ENCODE measurements at places on chromosomes 5 and 9. TPM values are rescaled to one million over a fixed set of nuclear protein-coding genes. Genes with fewer than 3 reads are reported as not detected.

The PDE8B gene
- 16.7 TPM for total RNA-seq

DNA sequence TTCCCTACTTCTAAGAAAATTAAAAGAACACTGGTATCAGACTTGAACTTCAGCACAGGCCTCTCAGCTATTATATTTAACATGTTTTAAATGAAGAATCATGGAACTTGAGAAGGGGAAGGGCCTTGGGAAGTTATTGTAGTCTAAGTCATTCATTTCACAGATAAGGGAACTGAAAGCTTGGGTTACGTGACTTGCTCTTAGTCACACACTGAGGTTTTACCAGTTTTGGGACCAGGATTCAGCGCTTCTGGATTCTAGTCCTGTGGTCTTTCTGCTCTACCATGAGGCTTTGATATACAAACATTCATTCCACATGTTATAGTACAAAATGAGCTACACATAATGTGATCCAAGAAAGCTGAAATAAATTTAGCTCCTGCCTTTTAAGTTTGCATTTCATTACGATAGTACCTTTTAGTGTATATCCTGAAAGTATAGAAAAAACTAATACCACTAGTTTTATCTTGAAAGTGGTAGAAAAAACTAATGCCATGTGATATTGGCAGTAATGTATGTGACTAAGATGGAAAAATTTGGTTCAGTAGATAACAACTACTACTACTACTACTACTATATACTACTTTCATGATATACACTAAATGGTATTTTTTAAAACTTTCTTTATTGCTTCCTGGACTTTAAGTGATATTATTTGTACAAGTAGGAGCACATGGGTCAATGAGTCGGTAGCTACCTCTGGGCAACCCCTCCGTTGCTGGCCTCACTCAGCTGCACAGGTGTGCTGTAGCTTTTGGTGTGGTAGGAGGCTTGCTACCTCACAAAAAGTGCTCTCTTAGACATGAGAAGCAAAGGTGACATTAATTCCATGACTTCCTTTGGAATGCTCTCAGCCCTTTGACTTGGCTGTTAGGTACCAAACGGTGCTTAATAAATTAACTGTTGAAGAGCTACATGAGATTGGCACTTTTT, 40.7 kb downstream of the F2RL2 start:
- DNase-seq, result no peak
- no peak overlapping the region for H3K4me3 ChIP-seq
- H3K27me3 ChIP-seq, result no peaks in the 10 kb centered on the region
- H3K4me1 ChIP-seq, result no peaks in the 10 kb centered on the region
- no peak overlapping the region for H3K27ac ChIP-seq

DNA sequence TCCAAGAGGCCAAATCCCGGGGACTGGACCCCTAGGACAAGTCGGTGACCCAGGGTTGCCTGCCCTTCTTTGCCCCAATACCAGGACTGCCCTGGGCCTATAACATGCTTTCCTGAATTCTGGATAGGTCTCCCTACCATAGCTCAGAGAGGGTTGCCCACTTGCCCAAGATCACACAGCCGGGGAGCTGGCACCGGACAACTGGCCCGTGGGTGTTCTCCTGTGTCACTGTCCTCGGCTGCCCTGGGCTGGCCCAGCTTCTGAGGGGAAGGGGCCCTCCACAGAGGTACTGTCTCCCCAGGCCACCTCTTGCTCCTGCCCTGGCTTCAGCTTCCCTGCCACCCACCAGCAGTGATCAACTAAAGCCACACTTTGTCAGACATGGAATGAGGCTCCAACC, 28.8 kb upstream of the TTLL11 start:
- H3K36me3 ChIP-seq, result no peaks in the 10 kb centered on the region
- H3K4me1 ChIP-seq, result peaks cover 15% of the 10 kb centered on the region
- no peak for DNase-seq
- peaks cover 33% of the 10 kb centered on the region for H3K27me3 ChIP-seq

GRCh38 chr5:23996525-23996924, 489.1 kb downstream of the PRDM9 start:
- no peaks in the 10 kb centered on the region for H3K27me3 ChIP-seq
- no peak overlapping the region for H3K4me3 ChIP-seq
- peaks cover 3% of the 10 kb centered on the region for H3K4me1 ChIP-seq
- no peak overlapping the region for H3K27ac ChIP-seq
- DNase-seq, result no peak

- peaks cover 15% of the 10 kb centered on the region for H3K4me1 ChIP-seq
- DNase-seq, result no peak
- H3K36me3 ChIP-seq, result no peaks in the 10 kb centered on the region
- no peak overlapping the region for H3K27ac ChIP-seq
Measured at GRCh38 chr9:78547831-78548230, 250.9 kb downstream of the PSAT1 start.

GRCh38 chr9:73037613-73038012, 84.8 kb upstream of the ALDH1A1 start:
- no peak overlapping the region for H3K4me3 ChIP-seq
- no peaks in the 10 kb centered on the region for H3K27me3 ChIP-seq
- H3K27ac ChIP-seq, result no peak overlapping the region
- no peak for DNase-seq
- peaks cover 18% of the 10 kb centered on the region for H3K4me1 ChIP-seq

The LHFPL2 gene
- total RNA-seq, result 17.9 TPM

The KLF4 gene
- total RNA-seq, result 49.5 TPM

GRCh38 chr5:91235271-91235694, 147.8 kb downstream of the ARRDC3 start:
- no peaks in the 10 kb centered on the region for H3K27me3 ChIP-seq
- no peaks in the 10 kb centered on the region for H3K4me1 ChIP-seq
- no peak overlapping the region for H3K27ac ChIP-seq
- H3K4me3 ChIP-seq, result no peak overlapping the region

- H3K36me3 ChIP-seq, result no peaks in the 10 kb centered on the region
- no peak overlapping the region for H3K4me3 ChIP-seq
- DNase-seq, result no peak
- no peak overlapping the region for H3K27ac ChIP-seq
Measured at GRCh38 chr9:107086460-107086859, 196.6 kb upstream of the RAD23B start.

DNA sequence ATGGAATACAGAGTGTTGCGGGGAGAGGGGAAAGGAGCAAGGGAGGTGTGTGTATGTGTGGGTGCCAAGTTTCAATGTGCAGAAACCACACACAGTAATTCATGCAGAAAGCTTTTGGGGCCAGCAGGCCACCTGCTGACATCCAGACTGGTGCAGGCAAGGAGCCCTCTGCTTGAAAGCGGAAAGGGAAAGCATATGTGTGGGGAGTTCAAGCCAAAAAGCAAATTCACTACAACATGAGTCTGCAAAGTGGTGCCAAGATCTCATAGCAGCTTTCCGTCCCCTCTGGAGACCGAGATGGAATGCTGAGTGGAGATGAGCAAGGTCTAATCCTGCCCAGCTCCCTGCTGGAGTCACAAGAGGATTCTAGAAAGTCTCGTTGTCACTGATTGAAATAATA, 159.7 kb upstream of the VLDLR start:
- DNase-seq, result no peak
- peaks cover 16% of the 10 kb centered on the region for H3K4me1 ChIP-seq
- H3K36me3 ChIP-seq, result peaks cover 11% of the 10 kb centered on the region

DNA sequence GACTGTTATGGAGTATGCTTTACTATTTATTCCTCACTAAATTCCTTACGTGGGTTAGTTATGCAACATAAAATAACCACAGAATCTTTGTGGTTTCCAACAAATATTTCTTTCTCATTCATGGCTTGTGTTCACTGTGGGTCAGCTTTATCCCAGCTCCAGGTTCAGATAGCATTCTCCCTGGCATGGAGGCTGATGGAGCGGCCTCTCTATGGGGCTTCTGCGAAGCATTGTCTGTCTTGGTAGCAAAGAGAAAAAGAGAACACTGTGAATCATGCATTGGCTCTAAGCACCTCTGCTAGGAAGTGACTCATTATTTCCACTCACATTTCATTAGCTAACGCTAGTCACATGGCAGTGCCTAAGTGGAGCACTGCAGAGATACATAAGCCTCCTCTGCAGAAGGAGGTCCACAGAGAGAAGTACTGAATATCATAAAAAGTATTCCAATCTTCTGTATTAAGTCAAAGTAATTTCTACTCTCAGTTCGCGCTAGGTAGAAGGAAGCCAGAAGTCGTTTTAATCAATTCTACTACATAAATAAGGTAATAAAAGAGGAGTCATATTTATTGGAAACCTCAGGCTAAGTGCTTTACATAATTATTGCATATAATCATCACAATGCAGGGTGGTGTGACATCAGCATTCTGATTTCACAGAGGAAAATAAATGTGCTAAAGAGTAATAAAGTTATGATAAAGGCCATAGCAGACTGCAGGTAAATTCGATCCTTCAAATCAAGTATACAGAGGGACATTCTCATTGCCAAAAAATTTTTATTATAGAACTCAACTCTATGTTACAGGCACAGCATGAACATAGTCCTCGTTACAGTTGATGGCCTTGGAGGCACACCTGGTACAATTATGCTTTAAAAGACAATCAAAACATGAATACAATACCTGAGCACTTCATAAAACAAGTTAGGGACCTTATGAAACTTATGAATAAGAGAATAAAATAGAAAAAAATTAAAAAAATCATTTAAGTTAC, 531.1 kb downstream of the CETN3 start:
- no peaks in the 10 kb centered on the region for H3K27me3 ChIP-seq
- no peak overlapping the region for H3K4me3 ChIP-seq
- no peaks in the 10 kb centered on the region for H3K36me3 ChIP-seq

The SLC4A9 gene
- not detected for total RNA-seq

DNA sequence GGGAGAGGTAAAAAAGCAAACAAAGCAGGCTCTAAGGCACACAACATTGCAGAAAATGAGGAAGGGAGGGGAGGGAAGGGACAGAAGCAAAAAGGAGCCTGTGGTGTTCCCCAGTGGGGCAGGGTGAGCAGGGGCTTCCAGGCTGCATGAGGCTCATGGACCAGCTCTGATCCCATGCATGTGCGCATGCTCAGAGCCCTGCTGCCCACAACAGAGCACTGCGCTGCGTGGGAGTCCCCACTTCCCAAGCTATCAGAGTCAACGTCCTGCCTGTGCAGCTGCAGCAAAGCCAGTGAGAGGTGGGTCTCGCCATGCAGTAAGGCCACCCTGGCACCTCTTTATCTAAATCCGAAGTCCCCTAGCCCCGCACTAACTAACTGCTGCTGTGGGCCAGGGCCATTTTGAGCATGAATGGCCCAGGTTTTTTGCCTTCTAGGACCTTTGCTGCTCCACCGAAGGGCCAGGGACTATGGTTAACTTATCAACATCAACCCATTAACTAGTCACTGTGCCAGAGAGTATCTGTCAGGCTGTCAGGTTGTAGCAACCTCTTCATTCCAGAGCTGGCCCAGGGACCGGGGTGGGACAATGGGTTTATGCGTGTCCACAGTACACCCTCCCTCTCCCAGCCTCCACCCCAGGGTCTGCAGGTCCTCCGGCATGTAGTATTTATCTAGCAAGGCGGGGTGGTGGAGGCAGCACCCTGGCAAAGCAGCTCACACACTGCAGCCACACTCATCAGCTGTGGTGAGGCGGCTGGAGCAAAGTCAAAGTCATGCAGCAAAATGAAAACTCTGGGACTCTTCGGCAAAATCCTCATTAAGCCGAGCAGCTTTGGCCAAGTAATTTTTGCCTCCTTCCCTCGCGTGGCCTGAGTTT, 123.6 kb downstream of the SAXO1 start:
- peaks cover 6% of the 10 kb centered on the region for H3K36me3 ChIP-seq
- H3K27me3 ChIP-seq, result peaks cover 3% of the 10 kb centered on the region
- peak overlapping the region; percentile 62 for H3K27ac ChIP-seq
- H3K4me1 ChIP-seq, result peaks cover 33% of the 10 kb centered on the region

The ENTPD2 gene
- 6.4 TPM for total RNA-seq

The TCOF1 gene
- 42.6 TPM for total RNA-seq

DNA sequence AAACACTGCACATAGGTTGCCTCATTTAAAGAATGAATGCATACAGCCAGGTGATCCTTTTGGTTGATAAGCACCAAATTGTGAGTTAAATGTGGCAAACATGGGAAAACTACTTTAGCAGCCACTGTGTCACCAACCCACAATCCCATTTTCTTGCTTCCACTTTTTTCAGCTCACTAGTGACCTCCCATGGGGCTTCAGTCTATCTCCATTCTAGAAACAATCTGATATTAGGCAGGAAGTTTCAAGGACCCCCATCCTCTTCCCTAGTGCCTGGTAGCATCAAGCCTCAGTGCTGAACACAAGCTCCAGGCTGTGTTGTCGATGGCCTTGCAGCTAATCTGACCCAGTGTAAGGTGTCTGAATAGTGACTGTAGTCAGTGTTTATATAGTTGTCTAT, 66.2 kb downstream of the PLPPR1 start:
- no peaks in the 10 kb centered on the region for H3K4me1 ChIP-seq
- peaks cover 26% of the 10 kb centered on the region for H3K27me3 ChIP-seq
- no peak overlapping the region for H3K27ac ChIP-seq
- no peaks in the 10 kb centered on the region for H3K36me3 ChIP-seq
- no peak for DNase-seq
- H3K4me3 ChIP-seq, result no peak overlapping the region

GRCh38 chr5:149921597-149921996, 23.0 kb downstream of the PDE6A start:
- no peak overlapping the region for H3K4me3 ChIP-seq
- no peaks in the 10 kb centered on the region for H3K36me3 ChIP-seq
- peaks cover 2% of the 10 kb centered on the region for H3K4me1 ChIP-seq

DNA sequence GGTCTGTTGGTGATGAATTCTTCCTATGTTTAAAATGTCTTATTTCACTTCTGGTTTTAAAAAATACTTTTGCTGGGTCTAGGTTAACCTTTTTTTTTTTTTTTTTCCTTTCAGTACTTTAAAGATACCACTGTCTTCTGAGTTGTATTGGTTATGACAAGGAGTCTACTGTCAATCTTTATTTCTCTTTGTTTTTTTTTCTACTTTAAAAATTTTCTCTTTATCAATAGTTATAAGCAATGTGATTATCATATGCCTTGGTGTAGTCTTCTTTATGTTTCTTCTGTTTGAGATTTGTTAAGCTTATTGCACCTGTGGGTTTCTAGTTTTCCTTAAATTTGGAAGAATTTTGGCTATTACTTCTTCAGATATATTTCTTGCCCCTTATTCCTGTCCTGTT, 125.6 kb upstream of the SPRY4 start:
- no peaks in the 10 kb centered on the region for H3K27me3 ChIP-seq
- H3K4me1 ChIP-seq, result peaks cover 18% of the 10 kb centered on the region

DNA sequence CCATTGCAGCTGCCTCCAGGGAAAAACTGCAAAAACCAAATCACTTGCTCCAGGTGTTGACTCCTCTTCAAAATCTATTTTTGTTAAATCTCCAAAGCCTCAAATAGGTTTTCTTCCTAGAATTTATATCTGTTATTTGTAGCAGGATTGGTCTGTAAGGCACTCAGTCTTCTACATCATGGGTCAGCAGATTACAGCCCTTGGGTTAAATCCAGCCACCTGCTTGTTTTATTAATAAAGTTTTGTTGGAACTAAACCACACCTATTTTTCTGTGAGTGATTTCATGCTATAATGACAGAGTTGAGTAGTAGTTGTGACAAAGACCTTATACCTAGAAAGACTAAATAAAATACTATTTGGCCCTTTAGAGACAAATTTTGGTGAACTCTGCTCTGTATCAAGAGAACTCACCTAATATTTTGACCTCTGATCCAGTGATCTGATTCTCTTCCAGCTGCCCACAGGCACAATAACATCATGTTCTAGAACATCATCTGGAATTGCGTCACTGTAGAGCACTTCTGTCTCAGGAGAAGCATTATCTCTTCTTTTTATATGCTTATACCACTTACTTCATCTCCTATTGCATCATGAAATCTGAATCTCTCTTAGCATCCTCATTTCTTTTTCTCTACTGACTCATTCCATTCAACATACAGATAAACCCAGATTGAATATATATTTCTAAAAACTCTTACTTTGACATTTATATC, 130.1 kb downstream of the RPS23 start:
- H3K27ac ChIP-seq, result no peak overlapping the region
- peaks cover 8% of the 10 kb centered on the region for H3K4me1 ChIP-seq
- no peak for DNase-seq

- no peak for DNase-seq
- H3K27ac ChIP-seq, result peak overlapping the region; percentile 83
- peaks cover 52% of the 10 kb centered on the region for H3K27me3 ChIP-seq
- peak overlapping the region; percentile 93 for H3K4me3 ChIP-seq
- H3K4me1 ChIP-seq, result peaks cover 9% of the 10 kb centered on the region
Measured at GRCh38 chr5:32714836-32715235, 3.7 kb downstream of the NPR3 start.

The DBH gene
- 0.10 TPM for total RNA-seq
